ENCODE measurements at places on chromosomes 5 and 9.

DNA sequence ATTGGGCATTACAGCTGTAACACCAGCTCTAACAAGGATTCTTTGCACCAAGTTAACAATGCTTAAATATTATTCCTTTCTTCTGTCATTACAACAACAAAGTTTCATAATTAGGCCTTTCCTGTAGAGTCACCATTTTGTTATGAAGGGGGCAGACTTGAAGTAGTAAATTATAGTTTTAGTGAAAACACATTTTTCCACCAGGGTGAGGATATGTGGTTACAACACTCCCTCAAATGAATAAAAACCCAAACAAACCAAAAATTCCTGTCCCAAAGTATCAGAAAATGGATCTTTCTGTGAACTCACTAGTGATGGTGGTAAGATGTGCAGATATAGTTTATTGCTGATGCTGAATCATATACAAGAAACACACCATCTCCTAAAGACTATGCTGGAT is 250.5 kb upstream of the TUT7 start:
- peak; percentile 75 for DNase-seq

DNA sequence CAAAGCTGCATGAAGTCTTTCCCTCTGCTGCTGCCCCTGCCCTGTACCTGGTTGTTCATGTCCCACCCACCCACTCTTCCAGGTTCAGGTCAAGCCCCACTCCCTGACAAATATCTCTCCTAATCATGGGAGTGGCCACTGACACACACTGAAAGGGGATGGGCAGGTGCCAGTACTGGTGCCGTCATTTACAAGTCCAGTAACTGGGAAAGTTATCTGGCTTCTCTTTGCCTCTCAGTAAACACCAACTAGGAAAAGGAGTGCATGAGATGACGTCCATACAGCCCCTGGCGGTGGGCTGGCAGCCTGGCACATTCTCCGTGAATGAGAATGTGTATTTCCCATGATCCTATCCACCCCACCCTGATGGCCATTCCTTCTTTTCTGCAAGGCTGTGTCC is 225.2 kb downstream of the FSTL4 start:
- DNase-seq: no peak

DNA sequence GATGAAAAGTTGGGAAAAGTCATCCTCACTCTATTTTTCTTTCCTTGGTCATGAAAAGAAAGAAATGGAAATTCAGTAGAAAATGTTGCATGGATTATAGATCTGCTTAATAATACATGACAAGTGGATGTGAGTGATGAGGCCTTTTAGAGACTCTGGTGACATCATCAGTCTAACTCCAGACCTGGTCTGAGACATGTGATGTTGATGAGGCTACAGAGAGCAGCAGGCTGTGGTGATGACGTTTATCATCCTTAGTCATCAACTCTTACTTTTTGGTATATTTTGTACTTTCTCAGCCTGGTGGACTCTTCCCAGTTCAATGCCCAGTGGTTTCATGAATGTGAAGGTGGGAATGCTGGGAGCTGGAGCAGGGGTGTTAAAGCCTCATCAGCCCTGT is 116.4 kb downstream of the TTLL11 start:
- no peak for DNase-seq

DNA sequence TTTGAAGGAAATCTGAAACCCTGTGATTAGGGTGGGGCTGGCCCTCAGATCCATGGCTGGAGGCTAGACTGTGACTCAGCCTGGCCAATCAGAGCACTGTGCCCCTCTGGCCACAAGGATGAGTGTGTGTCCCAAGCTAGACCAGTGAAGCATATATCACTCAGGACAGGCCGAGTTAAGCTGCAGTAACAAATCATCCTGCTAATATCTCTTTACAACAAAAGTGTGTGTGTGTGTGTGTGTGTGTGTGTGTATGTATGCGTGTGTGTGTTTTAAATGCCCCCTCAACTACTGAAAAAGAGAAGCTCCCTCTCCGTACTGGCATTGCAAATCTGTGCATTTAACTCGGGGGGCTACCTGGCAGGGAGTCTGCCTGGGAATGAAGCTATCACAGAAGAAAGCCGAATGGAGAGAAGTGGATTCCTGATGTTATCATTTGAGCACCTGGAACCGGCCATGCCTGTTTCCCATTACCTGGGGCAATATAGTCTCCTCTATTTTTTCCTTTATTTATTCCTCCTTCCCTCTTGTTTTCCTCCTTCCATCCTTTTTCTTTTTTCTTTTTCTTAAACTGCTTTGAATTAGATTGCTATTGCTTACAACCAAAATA is 25.6 kb downstream of the STC2 start:
- peak; percentile 79 for DNase-seq

DNA sequence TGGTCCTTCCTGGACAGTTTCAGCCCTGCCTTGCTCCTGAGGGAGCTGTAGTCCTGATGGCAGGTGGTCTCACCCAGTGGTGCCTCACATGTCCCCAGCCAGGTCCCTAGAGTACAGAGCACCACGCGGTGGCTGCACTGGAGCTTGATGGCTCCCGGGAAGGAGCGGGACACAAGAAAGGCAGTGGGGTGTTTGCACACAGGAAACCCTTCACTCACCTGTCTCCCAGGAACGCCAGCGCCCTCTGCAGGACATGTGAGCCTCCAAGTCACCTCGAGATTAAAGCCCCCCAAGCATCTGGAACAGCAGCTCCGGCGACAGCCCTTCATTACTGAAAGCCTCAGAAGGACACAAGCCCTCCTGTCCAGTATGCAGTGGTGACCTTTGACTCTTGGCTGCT is 19.9 kb upstream of the TMEM250 start:
- DNase-seq: no peak

GRCh38 chr5:53030893-53031292 is 41.7 kb downstream of the ITGA2 start:
- DNase-seq: no peak

- DNase-seq: no peak
These were observed 951.1 kb upstream of the DMAC1 start for GRCh38 chr9:8750639-8751051.

GRCh38 chr9:135480071-135480939 is 723 bp downstream of the PPP1R26 start:
- DNase-seq: no peak

DNA sequence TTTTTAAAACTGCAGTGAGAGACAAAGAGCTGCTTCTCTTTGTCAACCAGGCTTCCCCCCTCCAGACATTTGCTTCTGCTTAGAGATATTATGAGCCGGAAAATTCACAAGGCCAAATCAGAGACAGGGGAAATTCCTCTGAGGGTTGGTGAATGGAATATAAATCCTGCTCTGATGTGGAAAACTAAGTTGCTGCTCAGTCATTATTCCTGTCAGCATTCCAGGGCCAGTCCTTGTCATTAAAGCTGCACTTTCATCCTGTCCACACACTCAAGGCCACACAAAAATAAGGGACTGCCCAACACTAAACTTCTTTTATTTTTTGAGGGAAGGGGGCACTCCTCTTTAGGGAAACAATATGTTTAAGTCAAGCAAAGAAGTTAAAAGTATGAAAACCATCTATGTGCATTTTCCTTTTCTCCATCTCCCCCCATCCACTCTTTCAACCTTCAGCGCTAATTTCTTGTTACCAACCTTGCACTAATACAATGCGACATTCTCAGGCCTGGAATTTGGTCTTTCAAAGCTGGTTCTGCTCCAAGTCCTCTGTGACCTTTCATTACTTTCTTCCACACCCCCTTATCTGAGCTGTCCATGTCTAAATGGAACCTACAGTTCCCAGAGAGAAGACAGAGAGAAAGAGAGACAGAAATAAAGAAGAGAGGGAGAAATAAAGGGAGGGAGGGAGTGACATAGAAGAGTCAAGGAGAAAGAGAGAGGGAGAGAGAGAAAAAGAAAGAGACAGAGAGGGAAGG is 118.9 kb upstream of the S1PR3 start:
- DNase-seq: peak; percentile 5

DNA sequence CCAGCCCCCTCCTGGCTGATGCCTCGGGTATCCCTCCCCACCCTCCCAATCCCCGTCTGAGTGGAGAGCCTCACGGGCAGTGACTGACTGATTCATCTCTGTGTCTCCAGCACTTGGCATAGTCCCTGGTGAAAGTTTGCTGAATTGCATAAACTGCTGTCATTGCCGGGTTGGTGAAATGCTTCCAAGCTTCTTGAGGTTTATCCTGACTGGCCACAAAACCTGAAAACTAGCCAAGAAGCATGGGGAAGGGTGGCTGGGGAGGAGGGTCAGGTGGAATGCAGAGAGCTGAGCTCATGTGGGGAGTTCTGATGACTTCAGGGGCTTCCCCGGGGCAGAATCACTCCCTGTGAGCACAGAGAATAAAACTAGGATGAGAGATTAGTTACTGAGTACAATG is 56.9 kb upstream of the GGTA1 start:
- peak; percentile 96 for DNase-seq

Measured in GM04504 (cell line).